GM12878 (cell line): ENCODE measurements at places on chromosomes 1 and 21. TPM values are rescaled to one million over a fixed set of nuclear protein-coding genes. Genes with fewer than 3 reads are reported as not detected.

The CACNA1E gene
- 19.4 and 22.0 TPM in 2 replicates for total RNA-seq

- no peaks in the 10 kb centered on the region for H3K36me3 ChIP-seq
- no peak for DNase-seq
- no peak overlapping the region for H3K27ac ChIP-seq
- no peak overlapping the region for H3K4me3 ChIP-seq
These were observed 139.1 kb upstream of the USH2A start for GRCh38 chr1:216562383-216562782.

The AK5 gene
- total RNA-seq, result 0.33 TPM in 1 of 2 replicates, not detected in the other

DNA sequence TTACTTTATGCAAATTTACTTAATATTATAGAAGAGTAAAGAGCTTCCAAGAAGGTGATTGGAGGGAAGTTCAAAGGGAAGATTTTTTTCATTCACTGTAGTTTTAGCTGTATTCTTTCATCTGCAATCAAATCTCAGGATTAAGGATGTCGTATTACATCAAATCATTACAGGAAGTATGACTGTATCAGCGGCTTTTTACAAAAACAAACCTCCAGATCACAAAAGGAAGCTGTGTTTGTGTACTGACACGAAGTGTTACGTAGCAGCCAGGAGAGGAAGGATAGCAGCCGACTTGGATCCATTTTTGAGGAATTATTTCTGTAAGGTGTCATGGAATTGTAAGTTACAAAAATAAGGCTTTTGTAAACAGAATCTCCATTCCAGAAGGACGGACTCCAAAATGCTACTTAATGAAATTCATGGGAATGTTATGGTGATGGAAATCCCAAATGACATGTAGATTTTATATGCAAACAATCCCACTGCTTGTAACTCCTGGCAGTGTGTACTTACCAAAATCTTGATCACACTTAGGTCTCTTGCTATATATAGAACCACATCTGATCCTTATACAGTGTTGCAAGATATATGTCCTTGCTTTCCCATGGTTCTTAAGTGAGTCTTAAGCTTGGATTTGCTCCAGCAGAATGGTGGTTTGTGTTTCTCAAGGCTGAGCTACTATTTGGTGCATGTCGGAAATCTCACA, 49.8 kb downstream of the KCNJ15 start:
- no peaks in the 10 kb centered on the region for H3K36me3 ChIP-seq

- no peaks in the 10 kb centered on the region for H3K4me1 ChIP-seq
- H3K27me3 ChIP-seq, result no peaks in the 10 kb centered on the region; the same call in 1 of the 2 replicates
- no peak overlapping the region for H3K4me3 ChIP-seq
- no peaks in the 10 kb centered on the region for H3K36me3 ChIP-seq
These were observed 69.9 kb downstream of the TMEM53 start for GRCh38 chr1:44604157-44604955.

The PADI1 gene
- not detected in 2 replicates for total RNA-seq

- no peaks in the 10 kb centered on the region for H3K4me1 ChIP-seq
- H3K27ac ChIP-seq, result no peak overlapping the region
- no peaks in the 10 kb centered on the region; the same call in 1 of the 2 replicates for H3K27me3 ChIP-seq
- H3K4me3 ChIP-seq, result no peak overlapping the region
These were observed 40.5 kb downstream of the GLIS1 start for GRCh38 chr1:53698384-53698980.

The OR2L3 gene
- total RNA-seq, result not detected in 2 replicates

GRCh38 chr1:71582673-71583072, 501.8 kb upstream of the ZRANB2 start:
- H3K27me3 ChIP-seq, result no peaks in the 10 kb centered on the region
- DNase-seq, result no peak
- no peaks in the 10 kb centered on the region for H3K36me3 ChIP-seq
- no peak overlapping the region for H3K4me3 ChIP-seq
- H3K4me1 ChIP-seq, result no peaks in the 10 kb centered on the region; the same call in 1 of the 2 replicates

- no peaks in the 10 kb centered on the region for H3K36me3 ChIP-seq
- H3K27ac ChIP-seq, result no peak overlapping the region
- no peaks in the 10 kb centered on the region for H3K4me1 ChIP-seq
- DNase-seq, result no peak
- H3K4me3 ChIP-seq, result no peak overlapping the region
- H3K27me3 ChIP-seq, result peaks cover 3% of the 10 kb centered on the region; the same call in 1 of the 2 replicates
These were observed 31.8 kb downstream of the PROK1 start for GRCh38 chr1:110482662-110483307.

The TTC24 gene
- total RNA-seq, result 4.7 and 6.4 TPM in 2 replicates

- no peaks in the 10 kb centered on the region for H3K27me3 ChIP-seq
- H3K27ac ChIP-seq, result no peak overlapping the region
- DNase-seq, result no peak
- H3K36me3 ChIP-seq, result no peaks in the 10 kb centered on the region
- H3K4me3 ChIP-seq, result no peak overlapping the region
- H3K4me1 ChIP-seq, result no peaks in the 10 kb centered on the region
These were observed 319.4 kb upstream of the NFIA start for GRCh38 chr1:60762911-60763310.

The CELSR2 gene
- total RNA-seq, result 0.15 and 0.19 TPM in 2 replicates

The SLAMF6 gene
- 30.4 and 30.8 TPM in 2 replicates for total RNA-seq

DNA sequence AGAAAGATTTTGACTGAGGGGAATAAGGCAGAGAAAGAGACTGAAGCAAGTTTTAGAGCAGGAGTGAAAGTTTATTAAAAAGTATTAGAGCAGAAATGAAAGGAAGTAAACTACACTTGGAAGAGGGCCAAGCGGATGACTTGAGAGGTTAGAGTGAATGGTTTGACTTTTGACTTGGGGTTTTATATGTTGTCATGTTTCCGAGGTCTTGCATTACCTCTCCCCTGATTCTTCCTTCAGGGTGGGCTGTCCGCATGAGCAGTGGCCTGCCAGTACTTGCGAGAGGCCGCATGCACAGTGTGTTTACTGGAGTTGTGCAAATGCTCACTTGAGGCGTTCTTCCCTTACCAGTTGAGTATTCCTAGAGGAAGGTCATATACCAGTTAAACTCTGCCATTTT, 13.0 kb upstream of the DENND2D start:
- peak overlapping the region; percentile 100 for H3K27ac ChIP-seq
- H3K36me3 ChIP-seq, result no peaks in the 10 kb centered on the region

DNA sequence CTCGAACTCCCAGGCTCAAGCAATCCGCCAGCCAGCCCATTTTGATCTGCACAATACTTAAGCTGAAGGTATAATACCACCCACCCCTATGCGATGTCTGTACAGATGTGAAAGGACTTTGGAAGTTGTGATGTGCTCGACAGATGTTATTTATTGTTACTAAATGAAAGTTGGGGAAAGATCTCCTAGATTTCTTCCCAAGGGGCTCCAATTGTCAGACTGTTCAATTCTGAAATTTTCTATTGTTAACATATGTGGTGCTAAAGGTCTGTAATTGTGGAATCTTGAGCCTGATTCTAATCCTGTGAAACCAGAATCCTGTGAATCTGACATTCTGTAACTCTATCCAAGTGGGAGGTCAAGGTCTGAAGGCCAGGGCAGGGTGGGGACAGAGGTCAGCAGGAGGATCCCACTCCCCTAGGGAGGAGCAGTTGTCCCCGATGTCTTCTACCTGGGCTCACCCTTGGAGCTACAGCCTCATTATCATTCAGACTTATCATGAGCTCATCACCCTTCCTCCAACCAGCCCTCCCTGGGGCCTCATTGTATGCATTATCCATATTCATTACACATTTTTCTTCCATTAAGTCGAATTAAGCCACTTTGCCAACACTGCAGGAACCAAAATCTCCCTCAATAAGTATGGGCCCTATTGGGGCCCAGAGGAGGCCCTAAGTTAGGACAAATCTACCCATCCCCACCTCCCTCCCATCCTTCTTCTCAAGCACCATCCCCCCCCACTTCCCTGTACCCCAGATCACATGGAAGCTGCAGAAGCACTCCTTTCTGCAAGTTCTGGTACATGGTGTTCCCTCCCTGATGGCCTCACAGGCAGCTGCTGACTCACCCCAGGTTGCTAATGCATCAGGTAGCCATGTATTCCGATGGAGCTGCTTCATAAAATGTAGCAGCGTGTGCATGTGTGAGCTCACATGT, 32.3 kb downstream of the SHISAL2A start:
- no peaks in the 10 kb centered on the region for H3K27me3 ChIP-seq
- H3K4me1 ChIP-seq, result no peaks in the 10 kb centered on the region
- H3K36me3 ChIP-seq, result no peaks in the 10 kb centered on the region
